ENCODE measurements at places on chromosomes 2 and 18. TPM values are rescaled to one million over a fixed set of nuclear protein-coding genes. Genes with fewer than 3 reads are reported as not detected.

Gene CYS1
- total RNA-seq, result 0.24 TPM

Gene UPP2
- not detected for total RNA-seq

Gene FRZB
- not detected for total RNA-seq

Gene CAMKMT
- total RNA-seq, result 6.0 TPM

Gene MC4R
- not detected for total RNA-seq

DNA sequence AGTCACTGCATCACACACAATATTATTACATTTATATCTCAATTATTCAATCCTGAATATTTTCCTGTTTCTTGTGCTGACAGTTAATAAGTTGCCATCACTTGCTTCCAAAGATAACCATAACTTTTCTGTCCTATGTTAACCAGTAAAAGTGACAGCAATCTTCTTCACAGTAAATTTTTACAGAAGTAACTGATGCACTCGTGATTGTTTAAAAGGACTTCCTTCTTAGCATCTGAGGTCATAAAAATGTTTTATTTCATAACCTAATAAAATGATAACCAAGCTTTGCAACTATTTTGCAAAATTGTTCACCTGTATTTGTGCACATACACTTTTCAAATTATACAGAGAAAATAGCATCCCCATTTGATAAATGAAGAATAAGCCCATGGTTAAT, 20.6 kb upstream of the ANKRD62 start:
- DNase-seq, result no peak

GRCh38 chr2:189444322-189444721, 3.0 kb downstream of the WDR75 start:
- no peak for DNase-seq

DNA sequence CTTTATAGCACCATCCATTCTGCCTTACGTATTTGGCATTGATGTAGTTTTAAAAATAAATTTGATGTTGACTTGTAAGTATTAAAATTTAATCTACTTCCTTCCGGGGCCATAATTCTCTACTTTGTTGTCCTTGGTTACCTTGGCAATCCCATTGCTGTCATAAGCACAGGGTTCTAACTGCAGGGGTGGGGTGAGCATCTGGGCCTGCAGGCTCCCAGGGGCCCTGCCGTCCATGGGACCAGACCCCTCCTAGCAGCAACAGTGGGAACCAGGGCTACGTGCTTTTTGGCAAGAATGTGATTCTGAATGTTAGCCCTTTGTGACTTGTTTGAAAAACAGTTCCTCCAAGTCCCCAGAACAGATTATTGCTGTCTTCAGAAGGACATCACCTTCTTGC, 4.9 kb downstream of the ASAP2 start:
- DNase-seq, result no peak

DNA sequence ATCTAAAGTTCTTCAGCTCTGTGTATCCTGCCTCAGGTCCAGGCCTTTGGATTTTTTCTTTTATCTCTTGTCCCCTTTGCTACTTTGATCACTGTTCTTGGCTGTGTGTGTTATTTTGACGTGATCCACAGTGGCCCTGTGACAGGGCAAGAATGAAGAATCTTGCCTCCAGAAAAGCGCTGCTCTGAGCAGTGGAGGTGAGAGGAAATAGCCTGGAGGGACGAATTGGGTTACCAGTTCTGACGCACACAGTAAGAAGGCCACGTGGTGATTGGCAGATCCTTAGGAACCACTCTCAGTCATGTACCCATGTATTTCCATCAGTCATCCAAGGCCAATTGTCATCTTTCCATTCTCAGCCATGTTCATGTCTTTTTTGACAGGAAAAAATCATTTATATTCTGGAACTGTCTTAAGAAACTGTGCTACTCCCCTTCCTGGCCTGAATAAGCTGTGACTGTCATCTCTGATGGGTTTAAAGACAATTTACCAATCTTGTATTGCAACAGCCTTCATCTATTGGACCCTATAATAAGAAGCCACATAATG, 47.6 kb downstream of the MAPK4 start:
- no peak for DNase-seq

DNA sequence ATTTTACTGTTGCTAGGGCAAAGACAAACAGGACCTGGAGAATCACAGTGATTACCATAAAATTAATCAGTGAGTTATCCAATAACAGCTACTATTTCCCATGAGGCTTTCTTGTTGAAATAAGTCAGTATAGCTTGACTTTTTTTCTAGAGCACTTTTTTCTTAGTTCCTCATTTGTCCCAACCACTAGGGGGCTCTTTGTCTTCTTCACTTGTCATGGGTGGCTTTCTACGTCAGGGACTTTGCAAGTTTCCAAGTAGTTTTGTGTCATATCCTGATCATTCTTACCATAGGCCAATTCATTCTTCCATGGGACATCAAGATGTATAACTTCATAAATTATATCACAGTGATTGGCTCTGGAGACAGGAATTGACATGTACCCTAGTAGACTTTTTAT, 1019.6 kb upstream of the PIK3C3 start:
- peak; percentile 13 for DNase-seq

DNA sequence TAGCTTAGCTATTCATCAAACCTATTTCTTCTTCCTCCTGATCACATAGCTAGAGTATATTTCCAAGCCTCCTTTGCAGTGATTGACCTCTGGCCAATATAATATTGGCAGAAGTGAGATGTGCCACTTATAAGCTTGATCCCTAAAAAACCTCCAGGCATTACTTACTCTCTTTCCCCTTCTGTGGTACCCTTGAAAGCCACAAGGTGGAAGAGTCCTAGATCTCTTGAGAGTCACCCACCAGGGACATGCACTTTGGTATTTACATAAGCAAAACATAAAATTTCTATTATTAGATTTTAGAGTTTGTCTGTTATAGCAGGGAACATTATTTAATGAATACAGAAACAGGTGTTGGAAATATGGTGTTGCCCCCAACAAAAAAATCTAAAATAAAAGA, 112.0 kb downstream of the EXOC6B start:
- DNase-seq, result no peak

All from HFFc6 (cell line).